ENCODE measurements at places on chromosomes 6 and 20.

- DNase-seq = no peak
Measured at GRCh38 chr6:72595812-72596211, 26.1 kb upstream of the KCNQ5 start.

DNA sequence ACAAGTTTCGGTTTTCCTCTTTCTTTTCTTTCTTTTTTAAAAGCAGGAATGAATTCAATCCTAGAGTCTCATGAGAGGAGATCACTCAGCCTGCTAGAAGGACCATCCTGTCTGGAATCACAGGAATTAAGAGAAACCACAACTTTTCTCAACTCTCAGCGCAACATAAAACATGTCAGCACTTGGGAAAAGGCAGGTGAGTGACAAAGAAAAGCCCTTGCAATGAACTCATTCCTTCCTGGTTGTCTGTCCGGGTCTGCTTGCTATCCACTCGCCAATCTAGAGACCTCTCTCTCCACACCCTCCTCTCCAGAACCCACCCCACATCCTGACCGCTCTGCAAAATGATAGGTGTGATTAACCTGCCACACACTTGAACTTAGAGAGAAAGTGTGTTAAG is 253.8 kb downstream of the LY86 start:
- no peak for DNase-seq

DNA sequence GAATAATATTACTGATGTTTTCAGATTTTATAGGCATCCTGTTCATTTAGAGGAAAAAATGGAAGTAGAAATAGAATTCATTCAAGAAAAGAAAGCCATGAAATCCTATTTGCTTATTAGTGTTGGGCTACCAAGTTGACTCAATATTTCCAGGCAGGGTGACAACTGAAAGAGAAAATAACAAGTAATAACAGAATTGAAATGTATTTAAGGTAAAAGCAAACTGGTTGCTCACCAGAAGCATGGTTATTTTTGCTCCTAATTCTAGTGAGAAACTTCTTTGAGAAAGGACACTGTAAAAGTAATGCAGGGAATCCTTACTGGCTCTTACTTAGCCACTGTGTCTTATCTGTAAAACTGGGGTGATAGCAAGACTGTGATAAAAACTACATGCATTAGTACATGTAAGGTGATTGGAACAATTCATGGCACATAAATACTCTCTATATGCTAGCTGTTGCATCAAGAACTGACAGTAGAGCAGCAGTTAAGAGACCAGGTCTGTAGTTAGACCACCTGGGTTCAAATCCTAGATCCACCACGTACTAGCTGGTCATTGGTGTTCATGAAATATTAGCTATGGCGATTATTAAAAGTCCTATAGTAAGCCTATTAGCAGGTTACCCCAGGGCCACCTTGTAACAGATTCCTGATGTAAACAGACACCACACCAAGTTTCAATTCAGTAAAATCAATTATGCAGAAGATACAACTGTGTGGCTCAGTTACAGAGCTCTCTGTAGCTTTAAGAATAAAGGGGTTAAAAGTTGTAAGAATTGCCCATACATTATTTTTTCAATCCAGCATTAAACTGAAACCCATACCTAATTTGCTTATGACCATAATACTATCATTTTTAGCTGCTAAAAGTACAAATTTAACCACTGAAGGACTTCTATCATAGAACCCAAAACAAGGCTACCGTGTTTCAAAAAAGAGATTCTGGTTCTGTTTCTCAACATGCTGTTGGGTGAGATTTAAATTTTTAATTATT is 159.2 kb upstream of the COL21A1 start:
- no peak for DNase-seq

- DNase-seq = peak; percentile 54
Measured at GRCh38 chr6:93419304-93420162, at the start of gene EPHA7. EPHA7 (minus strand) TSS chr6:93419559; CDS start chr6:93419341, 218 bp downstream.

DNA sequence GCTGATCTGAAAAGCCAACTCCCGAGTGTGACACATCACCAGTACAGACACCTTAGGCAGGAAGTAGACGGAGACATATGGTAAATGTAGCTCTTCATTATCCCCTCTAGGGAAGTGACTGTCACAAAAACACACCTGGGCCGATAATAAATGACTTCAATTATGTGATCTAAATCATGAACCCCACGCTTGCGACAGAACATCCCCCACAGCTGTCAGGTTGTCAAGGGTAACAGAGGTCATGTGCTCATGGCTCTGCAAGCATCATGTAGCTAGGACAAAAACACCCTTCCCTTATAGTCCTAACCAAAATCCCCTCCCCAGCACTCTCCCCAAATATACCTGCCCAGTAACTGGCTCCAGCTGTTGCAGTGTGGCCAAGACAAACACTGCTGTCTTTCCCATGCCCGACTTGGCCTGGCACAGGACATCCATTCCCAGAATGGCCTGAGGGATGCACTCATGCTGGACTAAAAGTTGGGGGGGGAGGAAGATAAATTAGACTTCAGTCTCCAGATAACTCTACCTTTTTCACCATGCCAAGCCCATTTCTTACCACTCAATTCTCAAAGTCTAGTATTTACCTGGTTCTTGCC is 2.9 kb downstream of the DDX39B start:
- no peak for DNase-seq

GRCh38 chr6:131638013-131638412 is 911 bp downstream of the ENPP3 start:
- no peak for DNase-seq

DNA sequence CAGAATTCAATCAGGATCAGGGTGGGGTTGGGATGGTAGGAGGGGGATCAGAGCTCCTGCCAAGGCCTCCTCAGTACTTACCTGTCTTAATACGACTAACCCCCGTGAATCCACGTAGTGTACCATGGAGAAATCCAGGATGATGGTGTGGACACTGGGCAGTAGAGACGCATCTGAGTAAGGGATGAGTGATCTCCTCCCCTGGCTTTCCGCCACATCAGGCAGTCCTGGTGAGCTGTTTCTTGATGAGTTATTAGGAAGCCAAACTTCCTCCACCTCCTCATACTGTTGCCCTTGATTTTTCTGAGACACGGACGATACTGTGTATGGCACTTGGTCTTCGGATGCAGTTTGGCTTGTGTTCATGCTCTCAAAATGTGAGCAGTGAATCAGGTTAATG is 34.2 kb upstream of the SRPK1 start:
- no peak for DNase-seq

DNA sequence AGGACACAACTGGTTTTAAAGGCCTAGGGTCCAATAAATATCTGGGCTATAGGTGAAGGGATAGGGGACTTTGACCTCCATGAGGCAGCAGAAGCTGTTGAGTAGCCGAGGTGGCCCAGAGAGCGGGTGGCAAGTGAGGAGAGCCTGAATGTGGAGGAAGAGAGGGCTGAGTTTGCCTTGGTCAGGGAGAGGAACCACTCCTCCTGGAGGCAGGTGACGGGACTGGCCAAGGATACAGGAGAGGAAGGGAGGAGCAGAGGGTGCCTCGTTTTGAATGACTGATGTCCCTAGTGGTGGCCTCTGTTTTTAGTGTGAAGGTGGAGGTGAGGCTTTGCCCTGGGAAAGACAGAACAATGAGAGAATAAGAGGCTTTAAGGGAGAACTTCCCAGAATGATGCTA is 19.1 kb upstream of the AAR2 start:
- no peak for DNase-seq

DNA sequence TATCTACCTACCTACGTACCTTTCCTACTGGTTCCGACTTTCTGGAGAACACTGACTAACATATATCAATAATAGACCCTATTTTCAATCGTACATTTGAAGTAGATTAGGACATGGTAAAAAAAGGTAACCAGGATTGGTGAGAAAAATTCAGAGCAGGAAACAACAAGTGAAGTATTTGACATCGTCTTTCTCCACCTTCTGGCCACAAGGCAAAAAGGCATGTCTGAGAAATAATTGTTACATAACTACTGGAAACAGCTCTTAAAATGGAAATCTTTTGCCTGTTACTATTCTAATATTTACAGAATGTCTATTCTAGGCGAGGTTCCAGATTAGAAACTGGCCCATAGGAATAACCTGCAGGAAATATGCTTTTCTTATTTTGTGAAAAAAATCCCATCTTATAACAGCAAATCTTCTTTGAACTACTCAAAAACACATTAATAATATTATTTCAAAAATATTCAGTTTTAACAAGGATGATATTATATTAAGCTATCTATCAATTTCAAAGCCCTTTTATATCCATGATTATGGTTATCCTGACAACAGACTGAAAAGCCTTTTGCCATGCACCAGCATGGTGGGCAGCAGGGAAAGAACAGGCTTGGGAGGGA is 80.8 kb downstream of the RCAN2 start:
- DNase-seq = no peak

DNA sequence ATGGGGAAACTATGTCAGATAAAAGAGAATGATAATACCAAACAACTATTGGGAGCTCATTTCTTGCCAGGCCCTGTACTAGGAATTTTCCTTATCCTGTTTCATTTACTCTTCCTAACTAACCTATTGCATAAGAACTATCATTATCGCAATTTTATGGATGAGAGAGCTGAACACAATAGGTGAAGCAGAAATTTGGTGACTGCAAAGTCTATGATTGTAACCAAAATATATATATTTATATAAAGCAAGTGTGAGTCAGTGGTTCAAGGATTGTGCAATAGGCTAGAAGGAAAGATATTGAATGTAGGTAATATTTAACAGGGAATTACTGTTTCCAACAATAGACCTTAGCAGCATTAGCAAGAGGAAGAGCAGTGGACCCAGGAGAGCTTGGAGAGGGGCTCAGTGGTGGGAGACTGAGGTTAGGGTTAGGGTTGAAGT is 181.1 kb upstream of the TENT5A start:
- no peak for DNase-seq

DNA sequence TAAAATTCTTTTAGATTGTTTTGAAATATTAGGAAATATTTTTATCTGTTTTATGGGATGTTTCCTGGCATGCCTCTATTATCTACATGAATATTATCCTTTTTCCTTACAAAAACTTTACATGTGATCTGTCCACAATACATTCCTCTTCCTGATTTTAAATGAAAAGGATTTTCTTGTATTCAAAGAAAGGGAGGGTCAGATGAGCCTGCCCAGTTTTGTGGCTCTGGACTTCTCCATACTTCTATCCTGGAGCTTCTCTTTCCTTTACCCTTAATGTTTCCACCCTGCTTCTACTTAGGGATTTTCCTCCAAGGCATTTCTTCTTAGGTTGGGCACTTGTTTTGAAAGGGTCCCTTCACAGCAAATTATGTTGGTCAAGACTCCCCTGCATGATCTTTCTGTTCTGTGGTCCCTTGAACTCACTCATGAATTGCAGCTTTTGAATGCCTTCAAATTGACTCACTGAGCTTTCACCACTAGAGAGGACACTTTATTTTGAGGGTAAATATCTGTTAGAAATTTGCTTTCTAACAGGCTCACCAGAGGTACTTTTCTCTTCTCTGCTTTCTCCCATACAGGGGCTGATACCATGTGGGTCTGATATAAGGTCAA is 104.9 kb downstream of the CENPW start:
- DNase-seq = no peak

DNA sequence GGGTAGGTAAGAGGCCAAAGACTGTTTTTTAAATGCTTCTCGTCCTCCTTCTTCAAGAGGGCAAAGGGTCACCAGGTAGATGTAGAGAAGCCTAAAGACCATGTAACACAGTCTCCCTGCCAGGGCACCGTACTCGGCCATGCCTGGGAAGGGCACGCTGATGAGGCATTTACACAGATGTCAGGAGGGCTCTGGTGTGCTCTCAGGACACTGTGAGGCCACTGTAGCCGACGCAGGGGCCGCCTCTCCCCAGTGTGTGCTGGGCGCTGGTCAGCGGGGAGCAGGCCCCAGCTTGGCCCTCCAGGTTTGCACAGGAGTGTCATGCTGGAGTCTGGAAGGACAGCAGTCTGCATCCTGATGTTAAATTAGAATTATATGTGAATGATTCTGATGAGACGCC is 7.1 kb upstream of the MTG2 start:
- DNase-seq = no peak

- no peak for DNase-seq
Measured at GRCh38 chr6:18214003-18214402, 50.3 kb downstream of the DEK start.

DNA sequence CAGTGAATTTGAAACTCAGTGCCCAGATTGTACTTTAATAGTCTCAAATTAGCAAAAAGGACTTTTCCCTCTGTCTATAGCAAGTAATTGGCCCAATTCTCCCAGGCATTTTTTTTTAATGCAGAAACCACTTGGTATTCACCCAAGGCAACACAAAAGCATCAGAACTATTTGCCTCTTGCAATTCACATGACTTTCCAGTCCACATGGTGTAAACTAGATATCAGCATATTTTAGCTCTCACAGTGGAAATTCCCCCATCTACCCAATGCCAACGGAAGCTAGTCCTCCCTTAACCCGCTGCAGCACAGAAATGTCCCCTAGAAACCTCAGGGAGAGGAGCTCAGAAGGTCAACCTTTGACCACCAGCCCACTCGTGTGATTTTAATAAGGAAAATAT is 103.4 kb upstream of the CDYL start:
- no peak for DNase-seq

GRCh38 chr20:51511861-51512619 is 30.5 kb downstream of the NFATC2 start:
- no peak for DNase-seq

DNA sequence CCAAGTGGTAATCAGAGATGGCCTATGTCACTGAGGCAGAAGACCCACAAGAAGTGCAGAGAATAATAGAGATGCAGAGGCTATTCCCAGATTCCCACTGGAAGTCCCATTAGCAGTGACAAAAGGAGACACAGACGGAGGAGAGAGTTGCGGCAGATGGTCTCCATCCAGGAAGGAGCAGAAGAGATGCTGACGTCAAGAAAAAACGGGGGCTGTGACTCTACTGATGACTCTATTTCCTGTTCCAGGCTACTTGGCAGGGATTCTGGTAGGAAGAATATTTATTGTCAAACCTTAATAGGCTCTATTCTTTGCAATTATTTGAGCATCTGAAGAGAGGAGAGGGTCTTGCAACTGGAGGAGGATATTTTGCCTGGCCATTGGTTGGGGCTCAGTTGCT is 246.0 kb upstream of the ECI2 start:
- DNase-seq = no peak

DNA sequence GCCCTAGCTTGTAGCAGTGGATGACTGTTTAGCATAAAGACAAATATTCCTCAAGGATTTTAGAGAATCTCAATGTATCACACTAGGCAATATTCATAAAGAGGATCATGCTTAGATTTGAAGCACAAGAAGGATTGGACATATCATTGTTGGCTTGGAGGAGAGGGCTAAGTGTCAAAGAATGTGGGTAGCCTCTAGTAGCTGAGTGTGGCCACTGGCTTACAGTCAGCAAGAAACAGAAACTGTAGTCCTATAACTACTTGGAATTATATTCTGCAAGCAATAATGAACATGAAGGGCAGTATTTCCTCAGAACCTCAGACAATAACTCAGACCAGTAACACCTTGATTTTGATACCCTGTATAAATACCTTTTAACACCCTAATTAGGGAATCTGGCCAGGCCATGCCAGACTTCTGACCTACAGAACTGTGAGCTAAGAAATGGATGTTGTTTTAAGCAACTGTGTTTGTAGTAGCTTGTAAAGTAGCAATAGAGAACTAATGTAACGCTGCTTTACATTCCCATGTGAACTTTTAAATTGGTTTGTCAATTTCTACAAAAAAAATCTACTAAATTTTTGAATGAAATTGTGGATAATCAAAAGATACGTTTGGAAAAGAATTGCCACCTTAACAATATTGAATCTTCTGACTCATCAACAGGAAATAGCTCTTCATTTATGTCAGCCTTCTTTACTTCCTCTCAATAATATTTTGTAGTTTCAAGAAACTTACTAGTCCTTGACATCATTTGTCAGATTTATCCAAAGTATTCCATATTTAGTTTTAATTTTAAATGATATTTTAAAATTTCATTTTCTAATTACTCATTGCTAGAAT is 65.2 kb upstream of the RSPO3 start:
- no peak for DNase-seq

Measured in activated naive CD8-positive, alpha-beta T cell treated with anti-CD3 and anti-CD28 coated beads, Interleukin-2, amount 50 U/mL, for 24 hours (primary cell).